ENCODE measurements at places on chromosomes 5 and 9.

- DNase-seq, result no peak
Measured at GRCh38 chr5:124816381-124816780, 69.9 kb upstream of the ZNF608 start.

GRCh38 chr5:72167257-72167656 lies 60.0 kb downstream of the MAP1B start:
- no peak for DNase-seq

DNA sequence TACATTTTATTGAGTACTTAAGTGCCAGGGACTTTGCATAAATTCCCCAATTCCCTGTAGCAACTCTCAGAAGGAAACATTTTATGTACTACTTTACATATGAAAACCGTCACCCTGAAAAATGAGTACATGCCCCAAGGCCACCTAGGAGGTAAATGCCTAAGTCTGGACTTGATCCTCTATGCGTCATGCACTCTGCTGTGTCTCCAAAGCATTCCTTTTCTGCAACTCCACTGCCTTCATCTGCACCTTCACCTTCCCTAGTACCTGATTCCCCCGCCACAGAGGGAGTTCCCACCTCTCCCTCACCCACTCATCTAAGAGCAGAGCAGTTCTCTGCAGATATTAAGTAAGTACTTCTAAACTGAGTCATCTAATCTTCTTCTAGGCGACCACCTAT lies 75.2 kb upstream of the HRH2 start:
- DNase-seq, result no peak

DNA sequence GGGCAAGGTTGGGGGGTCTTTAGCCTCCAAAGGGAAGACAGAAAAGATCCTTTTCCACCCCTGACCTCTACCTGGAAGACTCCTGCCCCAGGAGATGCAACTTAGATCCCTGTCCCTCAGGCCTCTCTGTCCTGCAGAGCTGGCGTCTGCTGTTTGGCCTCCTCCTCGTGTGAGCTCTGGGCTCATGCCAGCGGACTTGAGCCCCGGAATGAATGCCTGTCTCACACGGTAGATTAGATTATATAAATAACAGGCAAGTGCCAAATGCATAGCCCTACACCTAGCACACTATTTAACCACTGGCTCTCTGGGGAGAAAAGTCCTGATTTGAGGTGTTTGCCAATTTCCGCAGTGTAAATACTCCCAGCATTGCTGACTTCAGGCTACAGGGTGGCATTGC lies 1.4 kb upstream of the WNK2 start:
- DNase-seq, result no peak

DNA sequence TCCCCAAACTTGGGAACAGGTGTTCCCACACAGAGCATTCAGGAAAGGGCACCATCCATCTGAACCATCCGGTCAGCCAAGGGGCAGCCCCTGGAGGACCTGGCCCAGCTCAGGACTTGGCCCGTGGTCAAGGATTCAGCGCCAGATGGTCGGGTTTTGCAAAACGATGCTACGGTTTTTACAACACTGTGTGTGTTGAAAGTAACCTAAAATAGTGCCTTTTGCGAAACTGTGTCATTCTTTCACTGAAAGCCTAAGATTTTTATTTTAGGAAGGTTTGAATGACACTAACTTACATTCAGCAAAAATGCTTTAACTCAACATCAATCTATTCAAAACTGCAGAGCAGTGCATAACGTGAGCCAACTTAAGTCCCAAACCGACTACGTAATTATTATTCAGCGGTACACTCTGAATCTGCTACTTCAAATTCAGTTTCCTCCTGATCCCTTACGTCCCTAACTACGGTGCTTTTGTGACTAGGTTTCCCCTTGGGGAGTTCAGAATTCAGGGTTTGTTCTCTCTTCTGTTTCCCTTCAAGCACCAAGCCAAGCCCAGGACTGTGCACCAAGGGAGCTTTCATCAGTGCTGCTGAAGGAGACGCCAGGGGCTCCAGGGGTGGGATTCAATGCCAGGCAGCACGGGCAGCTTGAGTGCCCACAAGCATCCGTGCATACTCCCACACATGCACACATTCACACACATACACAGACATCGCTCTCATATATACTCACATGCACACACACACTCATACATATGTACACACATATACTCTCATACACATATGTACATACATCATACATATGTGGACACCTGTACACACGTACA lies 25.8 kb downstream of the LPCAT1 start:
- DNase-seq, result no peak

- DNase-seq, result no peak
Measured at GRCh38 chr5:143164557-143164956, 238.9 kb downstream of the NR3C1 start.

DNA sequence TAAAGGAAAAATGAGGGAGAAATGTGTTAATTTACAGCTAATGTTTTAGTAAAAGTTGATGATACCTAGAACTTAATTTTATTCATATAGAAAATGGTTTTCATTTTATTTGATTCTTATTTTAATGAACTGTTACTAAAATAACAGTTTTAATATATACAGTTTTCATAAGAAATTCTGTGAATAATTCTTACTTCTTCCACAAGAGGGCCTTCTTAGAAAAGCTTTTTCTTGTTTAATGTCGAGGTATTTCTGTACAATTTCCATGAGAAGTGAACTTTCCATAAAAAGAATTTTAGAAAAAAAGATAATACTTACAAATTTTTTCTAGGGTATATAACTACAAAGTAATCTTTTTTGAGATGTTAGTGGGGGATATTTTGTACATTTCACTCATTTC lies 73.9 kb downstream of the KLF9 start:
- DNase-seq, result no peak

DNA sequence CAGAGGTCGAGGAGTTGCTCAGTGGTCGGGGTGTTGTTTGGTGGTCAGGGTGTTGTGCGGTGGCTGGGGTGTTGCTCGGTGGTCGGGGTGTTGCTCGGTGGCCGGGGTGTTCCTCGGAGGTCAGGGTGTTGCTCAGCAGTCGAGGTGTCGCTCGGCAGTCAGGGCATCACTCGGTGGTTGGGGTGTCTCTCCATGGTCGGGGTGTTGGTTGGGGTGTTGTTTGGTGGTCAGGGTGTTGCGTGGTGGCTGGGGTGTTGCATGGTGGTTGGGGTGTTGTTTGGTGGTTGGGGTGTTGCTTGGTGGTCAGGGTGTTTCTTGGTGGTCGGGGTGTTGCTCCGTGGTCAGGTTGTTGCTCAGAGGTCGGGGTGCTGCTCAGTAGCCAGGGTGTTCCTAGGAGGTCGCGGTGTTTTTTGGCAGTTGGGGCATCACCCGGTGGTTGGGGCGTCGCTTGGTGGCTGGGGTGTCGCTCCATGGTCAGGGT lies 11.0 kb upstream of the GPSM1 start:
- no peak for DNase-seq

DNA sequence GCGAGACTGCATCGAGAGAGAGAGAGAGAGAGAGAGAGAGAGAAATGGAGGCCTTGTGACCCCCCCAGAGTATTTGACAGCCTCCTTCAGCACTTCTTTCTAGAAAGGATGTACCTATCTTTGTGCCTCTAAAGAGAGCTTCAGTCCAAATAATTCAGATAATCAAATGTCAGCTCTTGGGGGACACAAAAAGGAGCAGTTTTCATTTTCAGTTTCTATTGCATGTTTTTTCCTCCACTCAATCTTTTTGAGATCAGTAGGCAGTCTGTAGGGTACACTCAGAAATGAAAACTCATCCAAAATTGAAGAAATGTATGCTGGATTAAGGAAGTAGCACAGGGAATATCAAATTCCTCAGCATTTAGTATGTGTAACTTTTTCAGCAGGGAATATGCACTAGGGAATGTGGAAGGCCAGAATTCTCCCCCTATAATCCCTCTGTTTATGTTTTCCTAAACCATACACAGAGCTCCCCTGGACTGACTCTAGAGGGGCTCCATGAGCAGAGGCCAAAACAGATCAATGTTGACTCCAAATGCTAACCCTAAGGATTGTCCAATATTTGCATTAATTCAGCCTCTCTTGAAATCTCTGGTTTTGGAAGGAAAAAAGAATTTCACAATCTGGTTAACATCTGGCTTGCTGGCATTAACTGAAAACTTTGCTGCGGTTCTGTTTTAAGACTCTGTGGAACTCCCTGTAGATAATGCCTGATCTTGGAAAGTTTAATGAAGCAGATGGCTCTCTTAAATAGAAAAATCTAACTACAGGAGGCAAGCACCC lies 250.1 kb downstream of the CEMIP2 start:
- no peak for DNase-seq

DNA sequence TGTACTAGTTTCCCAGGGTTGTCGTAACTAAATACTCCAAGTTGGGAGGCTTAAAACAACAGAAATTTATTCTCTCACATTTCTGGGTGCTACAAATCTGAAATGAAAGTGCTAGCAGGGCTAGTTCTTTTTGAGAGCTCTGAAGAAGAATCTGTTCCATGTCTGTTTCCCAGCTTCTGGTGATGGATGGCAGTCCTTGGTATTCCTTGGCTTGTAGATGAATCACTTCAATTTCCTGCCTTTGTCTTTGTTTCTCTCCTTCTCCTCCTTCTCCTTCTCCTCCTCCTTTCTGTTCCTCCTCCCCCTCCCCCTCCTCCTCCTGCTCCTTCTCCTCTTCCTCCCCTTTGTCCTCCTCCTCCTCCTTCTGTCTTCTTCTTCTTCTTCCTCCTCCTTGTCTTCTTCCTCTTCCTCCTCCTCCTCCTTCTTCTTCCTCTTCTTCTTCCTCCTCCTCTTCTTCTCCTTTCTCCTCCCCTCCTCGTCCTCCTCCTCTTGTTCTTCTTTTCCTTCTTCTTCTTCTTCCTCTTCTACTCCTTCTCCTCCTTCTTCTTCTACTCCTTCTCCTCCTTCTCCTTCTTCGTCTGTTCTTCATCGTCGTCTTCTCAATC lies 104.7 kb upstream of the ANKRD55 start:
- no peak for DNase-seq

- no peak for DNase-seq
Measured at GRCh38 chr9:7607421-7607820, 192.2 kb downstream of the DMAC1 start.

DNA sequence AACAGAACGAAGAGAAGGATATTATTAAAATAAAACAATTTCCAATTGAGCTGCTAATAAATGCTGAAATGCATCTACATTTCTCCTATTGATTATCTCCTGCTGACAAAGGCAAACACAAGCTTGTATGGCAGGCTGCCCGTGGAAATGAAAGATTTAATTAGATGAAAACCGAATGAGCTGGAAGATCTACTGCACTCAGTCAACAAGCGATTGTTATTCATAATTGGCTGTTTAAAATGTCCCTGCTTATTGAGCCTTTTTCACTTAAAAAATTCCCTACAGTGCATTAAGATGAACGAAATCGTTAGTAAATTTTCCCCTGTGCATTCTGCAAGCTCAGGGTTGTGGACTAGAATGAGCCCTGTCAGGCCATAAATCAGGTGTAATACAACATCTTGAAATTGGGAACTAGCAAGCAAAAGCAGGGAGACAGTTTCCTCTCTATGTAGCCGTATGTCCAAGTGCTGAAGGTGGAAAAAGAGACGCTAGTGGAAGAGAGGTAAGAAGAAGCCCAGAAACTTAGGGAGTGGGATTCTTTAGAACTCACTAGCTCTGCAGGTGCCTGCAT lies 28.5 kb upstream of the KIF4B start:
- DNase-seq, result no peak

- DNase-seq, result no peak
Measured at GRCh38 chr5:74556631-74557595, 83.6 kb downstream of the ENC1 start.

DNA sequence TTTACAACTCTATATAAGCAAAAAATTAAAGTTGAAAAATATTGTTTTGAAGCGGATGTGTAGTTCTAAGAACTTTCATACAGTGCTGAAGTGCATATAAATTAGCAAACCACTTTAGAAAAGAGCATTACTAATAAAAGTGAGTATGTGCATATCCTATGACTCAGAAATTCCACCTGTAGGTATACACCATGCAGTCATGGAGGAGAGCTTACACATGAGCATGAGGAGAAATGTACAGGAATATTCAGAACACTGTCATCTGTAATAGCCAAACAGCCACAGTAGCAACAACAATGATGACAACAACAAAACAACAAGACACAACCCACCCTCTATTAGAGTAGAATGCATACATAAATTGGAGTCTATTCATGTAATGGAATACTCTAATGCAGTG lies 138.2 kb upstream of the ARRDC3 start:
- no peak for DNase-seq

DNA sequence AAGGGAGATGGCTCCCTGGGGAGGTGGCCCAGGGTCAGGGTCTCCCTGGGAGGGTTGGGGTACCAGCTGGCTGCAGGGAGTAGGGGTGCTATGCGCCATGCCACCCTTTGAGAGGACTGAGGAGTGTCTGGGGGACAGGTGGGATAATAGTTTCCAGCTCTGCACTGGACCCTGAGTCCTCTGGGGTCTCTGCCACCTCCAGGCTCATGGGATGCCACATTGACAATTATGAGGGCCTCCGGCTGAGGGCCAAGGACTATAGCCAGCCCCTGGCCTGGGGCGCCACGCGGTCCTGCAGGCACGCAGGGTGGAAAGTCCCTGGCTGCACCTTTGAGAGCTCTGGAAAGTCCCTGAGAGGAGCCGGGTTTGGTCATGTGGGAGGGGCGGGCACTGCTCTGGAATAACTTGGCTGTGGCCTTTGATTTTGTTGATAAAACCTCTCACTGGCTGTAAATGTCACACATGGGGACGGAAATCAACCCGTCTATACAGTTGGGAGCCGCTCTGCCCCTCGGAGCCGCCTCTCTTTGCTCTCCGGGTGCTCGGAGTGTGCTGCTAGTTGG lies 16.0 kb downstream of the TRAF2 start:
- no peak for DNase-seq

DNA sequence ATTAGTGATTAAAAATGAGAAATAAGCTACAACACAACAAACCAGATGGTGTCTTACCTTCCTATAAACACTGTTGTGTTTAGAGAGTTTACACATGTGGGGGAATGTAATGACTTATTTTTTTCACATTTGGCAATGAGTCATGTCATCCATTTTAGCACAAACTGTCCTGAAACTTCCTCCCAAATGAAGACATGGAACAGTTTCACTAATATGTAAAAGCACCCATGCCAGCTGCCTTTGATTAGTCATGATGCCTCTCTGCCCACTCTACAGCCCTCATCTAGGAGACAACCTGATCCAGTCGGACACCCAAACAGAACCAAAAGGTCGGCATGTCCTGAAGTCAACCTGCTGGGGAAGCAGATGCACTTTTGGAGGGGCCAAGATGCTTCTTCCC lies 98.2 kb downstream of the SEMA5A start:
- no peak for DNase-seq

DNA sequence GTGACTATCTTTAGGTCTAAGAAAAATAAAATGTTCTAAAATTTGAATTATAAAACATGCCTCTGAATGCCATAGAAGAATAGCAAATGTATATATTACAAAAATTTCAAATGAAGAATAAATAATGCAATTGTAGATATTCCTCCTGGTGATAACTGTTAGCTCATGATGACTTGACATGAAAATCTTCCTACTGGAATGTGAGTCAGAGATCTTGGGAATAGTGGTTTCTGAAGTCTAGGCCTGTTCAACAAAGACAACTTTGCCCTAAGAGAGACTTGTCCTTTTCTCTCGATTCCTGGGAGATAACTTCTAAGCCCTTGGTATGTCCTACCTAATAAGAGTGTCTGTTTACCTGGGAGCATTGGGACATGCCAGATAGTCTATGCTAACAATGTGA lies 746.3 kb upstream of the RIOK2 start:
- DNase-seq, result no peak

Data from progenitor cell of endocrine pancreas (in vitro differentiated cells).